Mammary epithelial cell (primary cell): ENCODE measurements at places on chromosomes 3 and 15. TPM values are rescaled to one million over a fixed set of nuclear protein-coding genes. Genes with fewer than 3 reads are reported as not detected.

DNA sequence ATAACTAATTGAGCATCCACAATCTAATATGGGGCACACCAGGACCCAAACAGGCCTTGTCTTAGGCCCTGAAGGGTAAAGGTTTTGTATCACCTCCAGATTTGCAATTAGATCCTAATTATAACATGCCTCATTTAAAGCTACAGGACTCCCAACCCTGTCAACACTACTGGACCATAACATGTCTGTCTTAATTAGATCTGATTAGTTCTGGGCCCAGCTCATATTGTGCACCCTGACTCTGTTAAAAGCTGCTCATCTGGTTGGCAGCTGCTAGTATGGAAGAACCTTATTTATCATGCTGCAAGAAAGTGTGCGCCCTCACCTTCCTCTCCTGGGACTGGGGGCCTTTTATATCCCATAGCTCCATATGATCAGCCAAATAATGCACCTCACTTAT, 457.8 kb downstream of the ROBO1 start:
- no peak for DNase-seq

DNA sequence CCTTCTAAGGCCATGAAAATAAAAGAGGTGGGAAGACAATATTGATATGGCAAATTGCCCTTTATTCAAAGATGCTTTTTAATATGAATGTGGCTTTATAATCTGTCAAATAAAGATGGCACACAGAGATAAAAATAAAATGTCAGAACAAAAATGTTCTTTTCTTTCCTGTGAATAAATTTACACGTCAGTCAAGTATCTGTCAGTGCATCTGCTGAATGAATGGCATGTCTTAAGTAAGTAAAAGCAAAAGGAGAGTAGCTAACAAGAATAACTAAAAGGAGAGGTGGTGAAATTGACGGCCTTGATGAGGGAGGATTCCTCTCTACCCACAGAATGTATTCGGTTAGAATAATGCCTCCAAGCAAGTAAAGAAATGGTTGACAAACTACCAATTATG, 1021.7 kb upstream of the GBE1 start:
- no peak for DNase-seq

DNA sequence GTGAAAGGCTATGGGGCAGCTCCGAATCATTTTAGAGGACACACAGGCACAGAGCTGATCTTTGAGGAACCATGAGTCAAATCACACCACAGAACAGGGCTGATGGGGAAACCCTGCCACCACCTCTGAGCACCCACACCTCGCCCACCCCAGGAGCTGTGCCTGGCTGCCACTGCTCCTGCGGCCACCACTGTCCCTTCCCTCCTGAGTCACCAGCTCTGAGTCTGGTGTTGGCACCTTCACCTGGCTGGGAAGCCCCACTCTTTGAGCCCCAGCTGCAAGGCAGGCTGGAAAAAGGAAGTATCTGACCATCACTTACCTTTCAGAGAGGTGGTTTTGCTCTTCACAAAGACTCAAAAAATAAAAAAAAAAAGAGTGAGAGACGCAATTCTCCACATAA, 63.6 kb upstream of the MEF2A start:
- no peak for DNase-seq

DNA sequence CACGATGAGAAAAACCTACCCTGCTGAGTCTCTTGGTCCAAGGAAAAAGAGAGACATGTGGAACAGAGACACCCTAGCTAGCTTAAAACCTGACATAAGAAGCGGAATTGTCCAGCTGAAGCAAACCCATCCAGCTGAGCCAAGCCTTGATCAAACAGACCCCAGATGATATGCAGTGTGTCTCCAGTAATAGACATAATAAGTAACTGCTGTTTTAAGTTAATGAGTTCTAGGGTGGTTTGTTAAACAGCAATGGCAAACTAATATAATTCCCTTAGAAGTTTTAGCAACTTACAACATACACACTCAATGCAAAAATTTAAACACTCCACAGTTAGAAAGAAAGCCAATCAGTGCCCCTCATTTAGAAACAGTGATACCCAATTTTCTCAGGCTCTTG, 26.8 kb upstream of the ZNF385D start:
- DNase-seq: no peak

The GRIP2 gene
- total RNA-seq: 0.17 TPM

GRCh38 chr3:131361464-131362421, 19.8 kb upstream of the NUDT16 start:
- peak; percentile 65 for DNase-seq

The MNS1 gene
- total RNA-seq: under 0.01 TPM
